ENCODE measurements at places on chromosomes 4 and X.
A peak's percentile ranks its signal among the peaks of the same experiment; 100 is the strongest.

DNA sequence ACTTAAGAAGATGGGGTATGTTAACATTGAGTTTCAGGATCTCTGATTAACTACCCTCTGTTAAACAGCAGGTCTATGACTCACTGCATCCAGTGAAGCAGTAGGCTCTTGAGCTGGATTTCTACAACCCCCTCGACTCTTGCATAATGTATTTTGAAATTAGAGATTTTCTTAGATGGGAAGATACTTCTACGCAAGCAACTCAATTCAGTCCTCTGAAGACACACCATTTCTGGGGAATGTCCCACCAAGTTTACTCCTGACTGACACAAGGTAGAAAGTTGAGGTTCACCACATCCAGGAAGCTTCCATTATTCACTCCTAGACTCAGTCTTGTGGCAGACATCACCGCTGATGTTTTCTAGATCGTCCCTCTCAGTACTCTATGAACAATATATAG, 12.9 kb downstream of the PALLD start:
- no peak for DNase-seq

- DNase-seq = no peak
Measured at GRCh38 chr4:43757147-43757546, 691.5 kb downstream of the KCTD8 start.

GRCh38 chrX:23828881-23829280, 45.9 kb downstream of the SAT1 start:
- no peak for DNase-seq

GRCh38 chrX:24285082-24285481, 28.8 kb downstream of the SUPT20HL2 start:
- no peak for DNase-seq

GRCh38 chr4:67333664-67334063, 211.6 kb downstream of the CENPC start:
- no peak for DNase-seq

- no peak for DNase-seq
Measured at GRCh38 chrX:72395237-72395636, 89.5 kb upstream of the CITED1 start.

- DNase-seq = no peak
Measured at GRCh38 chr4:52760256-52760655, 9.0 kb upstream of the ERVMER34-1 start.

- no peak for DNase-seq
Measured at GRCh38 chrX:119775517-119776238, 15.8 kb downstream of the RPL39 start.

- no peak for DNase-seq
Measured at GRCh38 chrX:15336023-15336413, 695 bp upstream of the PIGA start.

DNA sequence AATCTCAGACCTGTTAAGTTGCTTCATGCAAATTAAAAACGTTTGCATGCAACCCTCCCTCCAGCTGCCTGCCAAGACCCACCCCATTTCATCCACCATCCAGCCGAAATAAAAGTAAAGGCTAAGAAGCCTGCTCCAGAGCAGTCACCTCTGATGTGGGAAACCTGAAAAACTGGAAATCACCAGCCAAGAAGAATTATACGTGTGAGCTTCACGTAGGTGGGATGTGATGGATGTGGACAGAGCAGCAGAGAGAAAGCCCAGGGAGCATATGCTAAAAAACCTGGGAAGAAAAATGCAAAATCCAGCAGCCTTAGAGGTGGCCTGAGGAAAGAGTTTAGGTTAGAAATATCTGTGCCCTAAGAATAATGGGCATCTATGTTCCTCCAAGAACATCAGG, 160.6 kb upstream of the STS start:
- no peak for DNase-seq

GRCh38 chr4:169925678-169926077, 100.5 kb downstream of the MFAP3L start:
- no peak for DNase-seq

GRCh38 chr4:167109859-167110258, 124.4 kb downstream of the SPOCK3 start:
- no peak for DNase-seq

DNA sequence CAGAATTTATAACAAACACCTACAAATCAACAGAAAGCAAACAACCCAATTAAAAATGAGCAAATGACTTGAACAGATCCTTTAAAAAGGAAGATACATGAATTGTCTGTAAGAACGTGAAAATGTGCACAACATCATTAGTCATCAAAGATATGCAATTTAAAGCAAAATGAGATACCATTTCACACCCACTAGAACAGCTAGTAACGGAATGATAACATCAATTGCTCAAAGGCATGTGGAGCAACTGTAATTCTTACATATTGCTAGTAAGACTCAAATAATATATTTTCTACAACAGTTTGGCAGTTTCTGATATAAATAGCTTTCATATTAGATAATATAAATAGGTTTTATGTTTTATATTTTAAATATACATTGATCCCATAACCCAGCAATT, 82.5 kb downstream of the LCORL start:
- DNase-seq = no peak

GRCh38 chr4:138039010-138039409, 203.1 kb downstream of the SLC7A11 start:
- DNase-seq = no peak

DNA sequence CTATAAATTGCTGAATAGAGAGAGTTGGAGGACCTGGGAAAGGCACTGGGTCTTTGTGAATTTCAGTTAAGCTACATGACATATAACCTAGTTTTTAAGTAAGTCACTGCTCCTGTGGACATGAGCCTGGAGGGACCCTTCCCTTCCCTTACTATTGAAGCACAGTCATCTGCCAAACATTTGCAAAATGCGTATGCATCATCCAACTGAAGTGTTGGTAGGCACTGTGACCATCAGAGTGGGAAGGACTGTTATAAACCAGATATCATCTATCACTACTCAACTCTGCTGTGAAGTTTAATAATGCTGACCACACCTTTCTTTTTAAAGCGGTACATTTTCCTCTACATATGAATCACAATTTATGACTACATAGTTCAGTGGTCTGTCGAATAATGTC, 5.2 kb downstream of the GABRA3 start:
- DNase-seq = no peak

DNA sequence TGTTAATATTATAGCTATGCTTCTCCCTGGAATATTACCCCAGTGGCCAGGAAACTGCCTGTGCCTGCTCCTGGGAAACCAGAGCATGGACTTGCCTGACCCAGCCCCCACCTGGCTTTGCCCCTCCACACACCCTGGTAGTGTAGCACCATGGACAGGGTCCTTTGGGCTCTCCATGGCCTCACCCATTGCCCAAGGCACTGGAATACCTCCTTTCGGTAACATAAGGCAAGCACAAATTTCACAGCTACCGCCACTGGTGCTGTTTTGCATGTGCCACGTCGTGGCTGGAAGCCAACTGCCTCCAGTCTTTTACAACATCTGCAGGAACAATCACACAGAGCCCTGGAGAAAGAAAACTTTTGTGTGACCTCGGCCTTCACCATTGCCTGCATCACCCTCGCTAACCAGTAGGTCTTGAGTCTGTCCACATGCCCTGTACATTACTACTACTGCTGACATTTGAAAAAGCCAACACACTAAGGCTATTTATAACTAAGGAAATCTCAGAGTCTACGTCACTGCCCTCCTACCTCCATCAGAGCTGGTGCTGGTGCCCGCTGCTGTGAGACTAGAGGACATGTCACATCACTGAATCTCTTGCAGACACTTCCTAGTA, 47.7 kb downstream of the HPGD start:
- DNase-seq = no peak

DNA sequence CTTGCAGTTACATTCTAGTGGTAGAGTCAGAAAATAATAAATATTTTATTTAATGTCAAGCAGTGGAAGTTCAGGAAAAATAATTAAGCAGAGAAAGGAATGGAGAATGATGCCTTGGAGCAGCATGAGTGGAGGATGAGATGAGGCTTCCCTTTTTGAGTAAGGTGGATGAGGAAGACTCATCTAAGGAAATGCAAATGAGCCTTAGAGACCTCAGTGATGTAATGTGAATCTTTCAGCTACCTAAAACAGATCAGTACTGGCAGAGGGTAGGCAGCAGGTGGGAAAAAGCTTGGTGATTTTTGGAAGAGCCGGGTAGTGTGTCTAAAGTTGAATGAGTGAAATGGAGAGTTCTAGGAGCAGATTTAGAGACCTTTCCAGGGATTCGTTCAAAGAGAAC, 118.2 kb downstream of the GRID2 start:
- DNase-seq = no peak

DNA sequence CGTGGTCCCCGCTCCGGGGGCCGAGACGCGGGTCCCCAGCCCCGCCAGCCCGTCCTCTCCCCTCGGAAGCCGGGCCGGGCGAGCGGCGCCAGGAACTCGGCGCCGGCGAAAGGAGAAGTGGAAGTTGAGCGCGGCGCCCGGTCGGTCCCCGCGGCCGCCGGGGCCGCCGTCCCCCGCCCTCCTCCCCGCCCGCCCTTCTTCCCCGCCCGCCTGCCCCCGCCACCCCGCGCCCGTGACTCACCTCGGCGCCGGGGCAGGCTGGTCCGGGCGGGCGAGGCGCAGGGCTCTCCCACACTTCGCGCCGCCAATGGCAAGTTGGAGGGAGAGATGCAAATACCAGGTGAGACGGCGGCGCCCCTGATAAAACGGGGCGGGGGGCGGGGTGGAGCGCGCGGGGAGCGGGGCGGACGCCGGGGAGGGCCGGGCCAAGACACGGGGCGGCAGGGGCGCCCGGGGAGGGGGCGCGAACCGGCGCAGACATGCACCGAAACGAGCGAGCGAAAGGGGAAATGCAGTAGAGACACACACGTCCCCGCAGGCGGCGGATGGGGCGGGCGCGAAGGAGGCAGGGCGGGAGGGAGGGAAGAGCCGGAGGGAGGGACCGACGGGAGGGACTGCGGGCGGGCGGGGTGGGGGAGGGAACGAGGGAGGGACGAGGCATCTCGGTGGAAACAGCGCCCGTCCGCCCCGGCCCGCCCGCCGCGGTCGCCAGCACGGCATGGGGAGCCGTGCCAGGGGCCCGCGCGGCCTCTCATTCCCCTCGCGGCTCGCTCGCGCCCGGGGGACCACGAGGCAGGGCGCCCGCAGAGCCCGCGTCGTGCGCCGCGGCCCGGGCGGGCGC, at the start of gene ELF4:
Gene ELF4 (minus strand): TSS at position 119 of the 841 bp plus-strand sequence. CDS start 29,167 bp downstream, outside the sequence.
- DNase-seq = no peak

DNA sequence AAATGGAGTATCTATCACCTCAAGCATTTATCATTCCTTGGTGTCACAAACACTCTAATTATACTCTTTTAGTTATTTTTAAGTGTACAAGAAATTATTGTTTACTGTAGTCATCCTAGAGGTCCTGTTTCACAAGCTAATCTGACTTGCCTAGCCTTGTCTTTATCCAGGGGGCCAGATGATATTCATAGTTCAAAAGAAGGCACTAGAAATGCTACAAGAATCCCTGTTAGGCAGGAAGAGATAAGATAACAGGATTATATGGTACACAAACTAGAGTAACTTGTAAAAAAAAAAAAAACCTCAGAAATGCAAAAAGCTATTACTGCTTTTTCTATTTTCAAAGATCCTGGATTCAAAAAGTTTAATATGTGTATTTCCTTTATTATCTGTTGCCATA, 95.8 kb downstream of the MBNL3 start:
- no peak for DNase-seq

DNA sequence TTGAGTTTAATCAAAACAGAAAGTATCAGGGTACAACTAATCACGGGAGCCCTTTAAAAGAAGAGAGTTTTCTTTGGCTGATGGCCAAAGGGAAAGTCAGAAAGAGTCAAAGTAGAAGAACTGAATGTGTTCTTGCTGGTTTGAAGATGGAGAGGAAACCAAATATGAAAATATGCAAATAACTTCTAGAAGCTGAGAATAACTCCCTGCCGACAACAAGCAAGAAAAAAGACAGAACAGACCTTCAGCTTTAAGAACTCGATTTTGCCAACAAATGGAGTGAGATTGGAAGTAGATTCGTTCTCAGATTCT, 903.8 kb downstream of the STIM2 start:
- no peak for DNase-seq

DNA sequence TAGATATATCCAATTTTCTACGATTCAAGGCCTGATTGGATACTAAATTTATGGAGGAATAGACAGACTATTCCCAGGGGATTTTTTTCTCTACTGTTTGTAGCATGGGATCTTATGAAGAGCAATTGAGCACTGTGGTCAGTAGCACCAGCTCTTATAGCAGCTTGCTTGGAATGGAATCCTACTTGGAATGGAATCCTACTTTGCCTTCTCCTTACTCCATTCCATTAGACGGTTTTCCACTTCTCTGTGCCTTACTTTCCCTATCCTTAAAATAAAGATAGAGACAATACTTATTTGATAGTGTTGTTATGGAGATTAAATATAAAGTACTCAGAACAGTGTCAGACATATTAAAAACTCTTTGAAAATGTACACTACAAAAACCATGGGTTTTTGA, 133.5 kb downstream of the BTC start:
- DNase-seq = no peak

GRCh38 chr4:20395160-20395773, 143.6 kb downstream of the SLIT2 start:
- peak; percentile 97 for DNase-seq

GRCh38 chr4:163556177-163556576, 61.7 kb downstream of the TMA16 start:
- DNase-seq = peak; percentile 37

DNA sequence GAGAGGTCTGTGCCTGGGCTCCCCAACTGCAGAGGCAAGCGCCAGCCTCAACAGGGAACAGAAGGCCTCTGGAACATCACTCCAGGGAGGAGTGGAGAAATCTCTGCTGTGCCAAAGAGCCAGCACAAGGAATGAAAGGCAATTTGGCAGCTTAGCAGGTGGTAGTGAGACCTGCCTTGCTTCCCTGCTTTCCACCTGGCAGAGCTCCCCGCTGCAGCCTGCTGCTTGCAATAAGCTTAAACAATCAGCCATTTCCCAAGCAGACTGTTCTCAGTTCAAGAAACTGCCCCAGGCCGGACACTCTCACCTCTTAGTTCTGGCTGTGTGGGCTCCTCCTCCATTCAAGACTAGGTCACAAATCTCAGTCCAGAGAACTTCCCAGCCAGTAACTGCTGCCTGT, 370.6 kb downstream of the MAGEB5 start:
- DNase-seq = no peak

Data from NCI-H1417 treated with DMSO at 0.1 percent for 48 hours (cell line).